ENCODE measurements at places on chromosomes 5 and 9.

DNA sequence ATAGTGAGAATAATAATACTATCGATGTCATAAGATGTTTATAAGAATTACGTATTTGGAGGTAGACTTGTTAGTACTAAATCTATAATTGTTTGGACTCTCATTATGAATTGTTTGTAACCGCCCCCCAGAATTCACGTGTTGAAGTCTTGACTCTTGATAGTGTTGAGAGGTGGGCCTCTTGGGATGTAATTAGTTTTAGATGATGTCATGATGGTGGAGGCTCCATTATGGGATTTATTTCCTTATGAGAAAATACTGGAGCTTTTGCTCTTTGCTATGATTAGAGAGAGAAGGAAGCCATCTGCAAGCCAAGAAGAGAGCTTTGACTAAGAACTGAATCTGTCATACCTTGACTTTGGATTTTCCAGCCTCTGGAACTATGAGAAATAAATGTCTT lies 142.2 kb downstream of the PRDM9 start:
- DNase-seq = no peak

GRCh38 chr5:72597456-72597948 lies 90.3 kb upstream of the ZNF366 start:
- no peak for DNase-seq

GRCh38 chr9:136913701-136914438 lies 27.6 kb downstream of the TRAF2 start:
- DNase-seq = no peak

DNA sequence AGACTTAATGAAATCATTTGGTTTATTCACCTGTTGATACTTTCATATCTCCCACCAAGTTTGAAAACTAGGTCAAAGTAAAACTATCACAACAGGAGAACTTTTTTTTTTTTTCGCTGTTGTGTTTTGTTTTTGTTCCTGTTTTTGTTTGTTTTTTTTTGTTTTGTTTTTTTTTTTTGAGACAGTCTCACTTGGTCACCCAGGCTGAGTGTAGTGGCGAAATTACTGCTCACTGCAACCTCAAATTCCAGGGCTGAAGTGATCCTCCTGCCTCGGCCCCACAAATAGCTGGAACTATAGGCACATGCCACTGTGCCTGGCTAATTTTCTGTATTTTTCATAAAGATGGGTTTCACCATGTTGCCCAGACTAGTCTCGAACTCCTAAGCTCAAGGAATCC lies 49.3 kb downstream of the MLLT3 start:
- no peak for DNase-seq

GRCh38 chr9:125548141-125548540 lies 158.9 kb downstream of the MAPKAP1 start:
- no peak for DNase-seq

DNA sequence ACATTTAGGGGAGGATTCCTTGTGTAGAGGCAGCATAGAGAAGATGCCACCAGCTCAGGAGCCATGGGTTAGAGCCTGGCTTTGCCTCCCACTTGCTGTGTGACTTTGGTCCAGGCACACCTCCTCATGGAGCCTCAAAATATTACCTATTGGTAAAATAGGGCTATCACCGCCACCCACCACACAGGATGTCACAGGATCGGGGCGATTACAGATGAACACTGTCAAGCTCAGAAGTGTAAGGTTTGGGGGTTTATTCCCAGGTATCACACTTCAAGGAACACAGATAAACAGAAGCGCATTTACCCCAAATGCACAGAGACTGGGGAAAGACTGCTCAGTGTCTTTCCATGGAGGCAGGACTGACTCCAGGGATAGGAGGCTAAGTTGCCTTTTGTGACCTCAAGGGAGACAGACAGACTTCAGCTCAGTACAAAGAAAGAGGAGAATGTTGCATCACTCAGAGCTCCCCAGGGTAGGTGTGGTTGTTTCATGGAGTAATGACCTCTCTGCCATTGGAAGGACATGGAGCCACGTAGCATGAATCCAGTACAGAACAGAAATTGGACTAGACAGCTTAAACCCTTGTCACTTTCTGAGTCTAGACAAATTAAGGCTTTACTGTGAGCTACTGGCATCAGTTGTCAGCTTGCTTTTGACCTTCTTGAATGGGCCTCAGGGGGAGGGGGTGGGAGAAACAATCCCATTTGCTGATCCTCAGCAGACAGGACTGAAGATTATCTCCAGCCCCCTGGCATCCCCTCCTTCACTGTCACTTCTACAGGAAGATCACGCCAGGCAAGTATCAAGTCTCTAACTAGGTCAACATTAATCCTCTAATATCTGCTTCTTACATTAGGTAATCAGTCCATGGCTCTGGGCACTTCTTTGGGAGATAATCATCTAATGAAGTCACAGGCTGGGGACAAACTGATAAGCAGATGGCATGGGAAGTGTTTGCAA lies 6.5 kb downstream of the TRAF1 start:
- DNase-seq = no peak

- DNase-seq = no peak
These were observed 58.1 kb downstream of the TLE1 start for GRCh38 chr9:81631218-81631745.

DNA sequence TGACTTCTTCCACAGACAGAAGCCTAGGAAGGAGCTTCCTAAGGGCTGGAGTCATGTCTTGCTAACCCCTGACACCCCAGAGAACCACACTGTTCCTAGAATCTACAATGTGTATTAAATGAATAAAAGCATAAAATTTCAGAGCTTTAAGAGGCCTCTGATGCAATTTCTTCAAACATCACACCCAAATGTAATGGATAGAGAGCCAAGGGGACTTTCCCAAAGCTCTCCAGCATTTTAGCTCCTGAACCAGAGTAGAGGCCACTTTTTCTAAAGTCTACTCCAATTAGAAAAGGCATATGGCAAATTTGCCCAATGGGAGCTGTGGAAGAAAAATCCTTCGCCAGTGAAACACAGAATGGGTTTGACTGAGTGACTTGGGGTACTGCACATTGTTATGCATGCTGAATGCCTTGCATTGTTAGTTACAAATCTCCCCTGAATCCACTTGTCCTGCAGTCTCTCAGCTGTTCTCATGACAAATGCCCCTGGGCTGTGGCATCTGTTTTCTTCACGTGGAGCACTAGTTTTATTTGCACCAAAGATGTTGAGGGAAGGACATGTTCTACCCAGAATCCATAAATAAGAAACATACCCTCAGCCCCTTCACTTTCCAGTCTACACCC lies 334.0 kb downstream of the ASTN2 start:
- no peak for DNase-seq

GRCh38 chr9:87910821-87911220 lies 6.9 kb upstream of the SPATA31C1 start:
- DNase-seq = no peak

- DNase-seq = no peak
These were observed 335.4 kb downstream of the NTRK2 start for GRCh38 chr9:85004818-85005413.

DNA sequence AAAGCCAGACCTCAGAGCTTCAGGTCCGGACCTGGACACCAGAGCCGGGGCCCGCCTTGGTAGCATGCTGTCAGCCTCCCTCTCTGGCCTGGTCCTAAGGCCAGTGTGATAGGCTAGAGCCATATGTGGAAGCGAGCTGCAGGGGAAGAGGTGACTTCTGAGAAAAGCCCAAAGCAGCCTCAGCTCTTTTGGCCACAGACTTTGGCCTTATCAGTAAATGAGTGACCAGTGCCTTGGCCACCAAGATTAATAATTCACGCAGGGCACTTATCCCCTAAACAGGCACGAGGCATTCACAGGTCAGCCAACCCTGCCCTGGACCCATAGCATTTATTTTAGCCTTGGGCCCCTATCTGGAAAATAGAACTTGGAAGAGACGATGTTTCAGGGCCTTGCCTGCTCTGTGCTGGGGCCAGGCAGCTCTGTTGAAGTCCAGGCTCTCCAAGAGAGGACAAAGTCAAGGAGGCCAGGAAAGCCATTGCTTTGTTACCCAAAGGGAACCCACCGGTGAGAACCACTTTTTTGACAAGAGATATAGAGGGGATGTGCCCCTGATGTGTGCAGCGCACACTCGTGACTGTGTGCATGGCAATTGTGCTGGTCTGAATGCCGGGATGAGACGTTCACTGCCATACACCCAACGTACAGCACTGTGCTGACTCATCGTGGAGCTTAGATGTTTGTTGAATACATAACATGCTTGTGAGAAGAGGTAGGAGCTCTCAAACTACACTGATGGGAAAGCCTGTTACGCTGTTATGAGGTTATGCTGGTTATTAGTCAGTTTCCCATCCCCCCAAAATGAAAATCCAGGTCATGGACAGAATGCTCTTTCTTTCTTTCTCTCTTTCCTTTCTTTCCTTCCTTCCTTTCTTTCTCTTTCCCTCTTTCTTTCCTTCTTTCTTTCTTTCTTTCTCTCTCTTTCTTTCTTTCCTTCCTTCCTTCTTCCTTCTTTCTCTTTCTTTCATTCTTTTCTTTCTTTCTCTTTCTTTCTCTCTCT lies 5.0 kb upstream of the SLC34A1 start:
- no peak for DNase-seq

- no peak for DNase-seq
These were observed 383.7 kb upstream of the TRPC7 start for GRCh38 chr5:136749016-136749415.

GRCh38 chr5:132372127-132372526 lies 2.6 kb downstream of the SLC22A5 start:
- DNase-seq = peak; percentile 62

DNA sequence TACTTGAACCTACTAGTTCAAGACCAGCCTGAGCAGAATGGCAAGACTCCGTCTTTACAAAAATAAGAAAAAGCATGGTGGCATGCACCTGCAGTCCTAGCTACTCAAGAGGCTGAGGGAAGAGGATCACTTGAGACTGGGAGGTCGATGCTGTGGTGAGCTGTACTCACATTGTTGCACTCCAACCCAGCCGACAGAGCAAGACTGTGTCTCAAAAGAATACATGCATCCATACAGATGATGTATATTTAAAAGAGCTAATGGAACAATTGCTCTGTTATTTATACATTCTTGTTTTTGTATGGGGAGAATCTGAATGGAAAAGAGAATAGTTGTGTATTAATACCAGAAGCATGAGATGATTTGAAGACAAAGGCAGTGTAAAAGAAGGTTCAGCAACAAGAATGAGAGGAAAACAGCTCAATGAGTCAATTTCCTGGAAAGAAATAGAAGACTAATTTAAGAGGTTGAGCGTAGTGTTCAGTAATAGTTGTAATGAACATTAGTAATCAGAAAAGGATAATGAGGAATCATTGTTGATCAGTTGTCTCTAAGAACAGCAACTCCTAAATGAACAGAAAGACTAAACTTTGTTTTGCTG lies 1.9 kb upstream of the LRRC70 start:
- no peak for DNase-seq

DNA sequence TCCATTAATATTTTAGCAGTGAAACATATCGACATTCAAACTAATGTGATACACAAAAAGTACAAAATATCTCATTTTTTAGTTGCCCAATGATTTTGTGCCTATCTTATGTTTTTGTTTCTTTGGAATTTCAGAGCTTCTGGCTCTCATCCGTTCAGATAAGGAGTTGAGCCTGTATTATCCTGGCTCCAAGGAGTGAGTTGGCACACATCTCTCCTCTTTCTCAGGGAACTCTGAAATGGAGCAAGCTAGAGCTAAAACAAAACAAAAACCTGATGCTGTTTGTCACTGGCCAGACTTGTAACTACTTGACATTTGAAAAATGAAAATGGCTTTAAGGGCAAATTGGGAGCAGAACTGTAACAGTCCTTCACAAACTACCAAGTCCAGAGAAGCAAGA lies 131.3 kb upstream of the SLC28A3 start:
- DNase-seq = no peak

- no peak for DNase-seq
These were observed 339.0 kb upstream of the CTNND2 start for GRCh38 chr5:12242950-12243888.

- DNase-seq = no peak
These were observed 82.0 kb downstream of the PRRT1B start for GRCh38 chr9:131627326-131627647.

- DNase-seq = no peak
These were observed 656.5 kb upstream of the RIOK2 start for GRCh38 chr5:97839341-97840086.

DNA sequence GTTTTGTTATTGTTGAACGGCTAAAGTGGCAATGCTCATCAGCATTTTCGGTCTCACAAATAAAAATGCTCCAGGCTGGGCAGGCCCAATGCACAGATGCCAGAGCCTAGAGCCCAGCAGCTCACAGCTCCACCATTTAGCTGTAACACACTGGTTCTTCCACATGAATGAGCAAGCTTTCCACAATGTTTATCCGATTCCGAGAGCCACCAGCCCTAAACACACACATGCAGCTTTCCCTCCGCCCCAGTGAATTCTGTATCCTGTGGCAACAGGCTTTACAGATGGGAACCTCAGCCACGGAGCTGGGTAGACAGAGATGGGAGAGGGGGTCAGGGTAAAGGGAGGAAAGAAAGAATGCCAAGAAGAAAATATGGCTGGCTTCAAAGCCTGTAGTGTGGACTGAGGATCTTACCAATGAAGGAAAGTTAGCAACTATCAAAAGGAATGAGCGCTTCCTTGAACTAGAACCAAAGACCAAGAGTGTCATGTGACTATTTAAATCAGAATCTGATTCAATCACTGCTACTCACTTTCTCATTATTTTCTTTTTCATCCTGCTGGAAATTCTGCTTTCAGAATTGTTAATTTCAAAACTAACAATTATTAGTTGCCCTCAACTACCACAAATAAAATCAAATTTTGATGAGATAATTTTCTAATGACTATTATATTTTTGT lies 77.1 kb downstream of the MRPS27 start:
- DNase-seq = no peak

- no peak for DNase-seq
These were observed 140.8 kb downstream of the CEP120 start for GRCh38 chr5:123282444-123282843.

- DNase-seq = no peak
These were observed 7.7 kb upstream of the PHYKPL start for GRCh38 chr5:178240341-178240741.

DNA sequence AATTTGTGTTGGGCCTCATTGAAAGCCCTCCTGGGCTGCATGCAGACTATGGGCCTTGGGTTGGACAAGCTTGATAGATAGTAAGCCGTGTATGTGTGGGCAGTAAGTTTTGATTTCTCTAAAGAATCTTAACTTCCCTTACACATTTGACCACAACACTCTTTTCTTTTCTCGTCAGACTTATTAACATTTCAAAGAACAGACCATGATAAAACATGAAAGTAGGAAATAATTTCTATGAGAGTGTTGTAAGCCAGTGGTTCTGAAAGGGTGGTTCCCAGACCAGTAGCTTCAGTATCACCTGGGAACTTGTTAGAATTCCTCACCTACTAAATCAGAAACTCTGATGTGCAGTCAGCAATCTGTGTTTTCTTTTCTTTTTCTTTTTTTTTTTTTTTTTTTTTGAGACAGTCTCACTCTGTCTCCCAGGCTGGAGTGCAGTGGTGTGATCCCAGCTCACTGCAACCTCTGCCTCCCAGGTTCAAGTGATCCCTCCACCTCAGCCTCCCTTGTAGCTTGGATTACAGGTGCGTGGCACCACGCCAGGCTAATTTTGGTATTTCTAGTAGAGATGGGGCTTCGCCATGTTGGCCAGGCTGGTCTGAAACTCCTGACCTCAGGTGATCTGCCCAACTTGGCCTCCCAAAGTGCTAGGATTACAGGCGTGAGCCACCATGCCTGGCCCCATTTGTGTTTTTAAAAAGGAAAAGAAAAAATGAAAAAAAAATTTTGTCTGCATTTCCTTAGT lies 20.0 kb upstream of the GCNT1 start:
- DNase-seq = no peak

- no peak for DNase-seq
These were observed 43.4 kb downstream of the LRRTM2 start for GRCh38 chr5:138831703-138832102.

- DNase-seq = no peak
These were observed 152.9 kb downstream of the CDC42SE2 start for GRCh38 chr5:131416729-131417128.

- DNase-seq = no peak
These were observed 329.5 kb downstream of the BNC2 start for GRCh38 chr9:16540743-16541613.

Measured in RPMI8226 (cell line).